ENCODE measurements at places on chromosomes 12 and 14. TPM values are rescaled to one million over a fixed set of nuclear protein-coding genes. Genes with fewer than 3 reads are reported as not detected.

- no peak for DNase-seq
Observed at GRCh38 chr14:54975856-54976255, 51.0 kb downstream of the WDHD1 start.

Gene SNRPF
- 46.0 TPM for total RNA-seq

DNA sequence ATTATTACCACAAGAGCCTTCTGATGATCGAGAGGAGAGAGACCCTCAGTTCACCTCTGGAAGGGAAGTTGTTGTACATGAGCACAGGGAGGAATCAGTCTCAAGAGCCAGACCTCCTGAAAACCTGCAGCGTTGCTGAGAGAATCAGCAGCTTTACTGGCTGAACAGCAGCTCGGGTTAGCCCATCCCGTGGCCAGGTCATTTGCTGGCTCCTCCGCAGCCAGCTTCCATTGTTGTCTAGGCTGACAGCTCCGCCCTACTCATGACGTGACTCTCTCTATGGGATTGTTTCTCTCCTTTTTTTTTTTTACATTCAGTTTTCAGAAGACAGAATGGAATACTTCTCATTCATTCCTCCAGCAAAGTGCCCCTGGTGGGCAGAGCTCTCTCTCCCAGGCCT, 69.9 kb downstream of the TGFB3 start:
- no peak for DNase-seq

Gene BICDL1
- 143 TPM for total RNA-seq

DNA sequence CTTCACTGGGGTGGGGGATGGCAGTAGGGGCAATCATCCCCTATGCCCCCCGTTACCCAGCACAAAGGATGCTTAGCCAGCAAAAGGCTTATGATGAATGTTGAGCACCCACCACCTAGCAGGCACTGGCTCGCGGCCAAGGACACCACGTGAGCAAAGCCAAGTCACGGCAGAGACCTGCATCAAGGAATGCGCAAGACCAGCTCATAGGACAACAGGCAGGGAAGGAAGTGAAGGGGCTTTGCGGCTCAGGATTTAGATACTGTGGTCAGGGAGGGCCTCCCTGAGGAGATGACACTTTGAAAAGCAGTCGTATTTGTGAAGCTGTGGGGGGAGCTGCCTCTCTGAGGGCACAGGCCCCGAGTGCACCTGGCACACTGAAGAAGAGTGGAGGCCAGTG, 32.8 kb downstream of the SH2B3 start:
- DNase-seq = peak; percentile 69

DNA sequence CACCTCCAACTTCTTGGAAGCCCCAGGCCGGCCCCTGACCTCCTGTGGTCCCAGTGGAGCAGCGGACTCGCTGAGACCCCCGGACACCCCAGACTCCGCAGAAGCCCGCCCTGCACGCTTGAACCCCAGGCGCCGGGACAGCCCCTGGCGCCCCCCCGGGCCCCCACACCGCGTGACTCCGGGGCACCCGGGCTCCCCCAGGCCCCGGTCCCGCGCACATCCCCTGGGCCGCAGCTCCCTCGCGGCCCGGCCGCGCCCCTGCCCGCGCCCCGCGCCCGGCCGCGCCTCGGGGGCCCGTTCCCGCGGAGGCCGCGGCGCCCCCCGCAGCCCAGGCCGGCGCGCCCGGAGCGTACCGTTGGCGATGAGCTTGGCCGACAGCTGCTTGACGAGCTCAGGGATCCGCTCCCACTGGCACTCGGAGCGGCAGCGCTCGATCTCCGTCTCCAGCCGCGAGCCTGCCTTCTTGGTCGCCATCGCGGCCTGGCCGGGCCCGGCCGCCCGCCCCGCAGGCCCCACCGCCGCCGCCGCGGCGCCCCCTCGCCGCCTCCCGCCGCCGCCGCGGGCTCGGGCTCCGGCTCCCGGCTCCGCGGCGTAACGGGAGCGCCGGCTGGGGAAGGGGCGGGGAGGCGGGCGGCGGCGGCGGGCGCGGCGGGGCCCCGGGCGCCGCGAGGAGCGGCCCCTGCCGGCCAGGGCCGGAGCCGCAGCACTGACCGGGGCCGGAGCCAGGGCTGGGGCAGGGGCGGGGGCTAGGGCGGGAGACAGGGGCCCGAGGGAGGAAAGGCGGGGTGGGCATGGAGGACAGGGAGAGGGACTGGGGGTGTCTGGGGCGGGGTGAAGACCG, at the start of gene TTC7B:
Gene TTC7B, minus strand, starts transcription at position 609 of the 841 bp plus-strand sequence. Its CDS starts 135 bp downstream, at position 474.
- DNase-seq = peak; percentile 40
